ENCODE measurements at places on chromosomes 7 and 10. TPM values are rescaled to one million over a fixed set of nuclear protein-coding genes. Genes with fewer than 3 reads are reported as not detected.

TMEM184A gene
- total RNA-seq, result 0.06 TPM

- DNase-seq, result peak; percentile 33
Measured at GRCh38 chr7:151801782-151802468, 75.0 kb downstream of the PRKAG2 start.

DNA sequence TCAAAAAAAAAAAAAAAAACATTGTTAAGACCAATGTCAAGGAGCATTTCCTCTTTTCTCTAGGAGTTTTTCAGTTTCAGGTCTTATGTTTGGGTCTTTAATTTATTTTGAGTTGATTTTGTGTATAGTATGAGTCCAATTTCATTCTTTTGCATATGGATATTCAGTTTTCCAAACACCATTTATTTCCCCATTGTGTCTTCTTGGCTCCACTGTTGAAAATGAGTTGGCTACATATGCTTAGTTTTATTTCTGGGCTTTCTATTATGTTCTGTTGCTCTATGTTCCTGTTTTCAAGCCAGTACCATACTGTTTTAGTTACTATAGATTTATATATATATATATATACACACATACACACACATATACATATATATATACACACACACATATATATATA lies 736.6 kb upstream of the LRRTM3 start:
- no peak for DNase-seq

DNA sequence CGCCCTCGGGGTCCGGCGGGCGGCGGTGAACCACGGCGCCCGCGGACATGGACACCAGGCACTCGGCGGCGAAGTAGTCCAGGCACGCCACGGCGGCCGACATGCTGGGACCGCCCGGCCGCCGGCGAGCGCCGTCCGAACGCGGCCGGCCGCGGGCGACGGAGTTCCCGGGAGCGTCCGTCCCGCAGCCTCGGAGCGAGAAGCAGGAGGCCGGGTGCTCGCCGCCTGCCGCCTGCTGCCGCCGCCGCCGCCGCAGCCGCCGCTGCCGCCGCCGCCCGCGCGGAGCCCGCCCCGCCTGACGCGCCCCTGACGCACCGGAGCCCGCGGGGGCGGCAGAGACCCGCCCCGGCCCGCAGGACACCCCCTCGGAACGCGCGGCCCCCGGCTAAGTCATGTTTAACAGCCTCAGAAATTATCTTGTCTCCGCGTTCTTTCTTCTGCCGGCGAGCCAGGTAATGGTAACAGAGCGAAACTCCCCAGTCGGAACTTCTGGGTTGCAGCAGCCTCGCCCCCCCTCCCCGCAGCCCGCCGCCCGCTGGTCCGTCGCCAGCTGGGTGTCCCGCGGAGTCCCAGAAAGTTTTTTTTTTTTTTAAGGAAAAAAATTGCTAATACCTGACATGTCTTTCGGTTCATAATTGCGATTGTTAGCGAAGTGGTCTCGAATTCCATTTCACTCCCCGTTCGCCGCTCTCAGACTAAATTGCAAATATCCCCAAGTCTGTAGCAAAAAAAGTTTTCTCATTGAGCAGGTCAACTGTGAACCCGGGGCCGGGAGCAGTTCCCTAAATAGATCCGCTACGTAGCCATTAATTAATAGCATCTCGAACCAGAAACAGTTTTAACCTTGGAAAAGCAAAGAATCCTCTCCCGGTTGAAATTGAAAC lies at the start of gene KLF14:
Gene KLF14, minus strand, starts transcription at position 277 of the 884 bp plus-strand sequence. Its CDS starts 174 bp downstream, at position 103.
- no peak for DNase-seq

- no peak for DNase-seq
Measured at GRCh38 chr7:134669388-134669787, 22.7 kb downstream of the BPGM start.

All from aorta (tissue), 5 donors.